ENCODE measurements at places on chromosomes 5 and 9.

DNA sequence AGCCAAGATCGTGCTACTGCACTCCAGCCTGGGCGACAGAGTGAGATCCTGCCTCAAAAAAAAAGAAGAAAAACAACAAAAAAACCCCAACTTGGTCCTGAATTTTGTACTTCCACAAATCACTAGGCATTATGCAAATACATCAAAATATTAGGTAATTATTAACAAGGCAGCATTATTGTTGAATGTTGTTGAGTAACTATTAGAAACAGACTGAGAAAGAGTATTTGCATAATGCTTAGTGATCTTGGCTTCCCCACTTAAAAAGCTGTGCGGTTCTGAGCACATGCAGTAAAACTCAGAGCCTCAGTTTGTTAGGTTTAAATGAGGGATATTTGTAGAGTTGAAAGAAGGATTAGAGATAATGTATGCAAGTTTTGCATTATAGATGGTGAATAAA lies 64.2 kb downstream of the SCAMP1 start:
- no peak overlapping the region for H3K27ac ChIP-seq
- peaks cover 20% of the 10 kb centered on the region for H3K36me3 ChIP-seq
- no peaks in the 10 kb centered on the region for H3K4me1 ChIP-seq
- DNase-seq, result no peak
- no peak overlapping the region for H3K4me3 ChIP-seq

DNA sequence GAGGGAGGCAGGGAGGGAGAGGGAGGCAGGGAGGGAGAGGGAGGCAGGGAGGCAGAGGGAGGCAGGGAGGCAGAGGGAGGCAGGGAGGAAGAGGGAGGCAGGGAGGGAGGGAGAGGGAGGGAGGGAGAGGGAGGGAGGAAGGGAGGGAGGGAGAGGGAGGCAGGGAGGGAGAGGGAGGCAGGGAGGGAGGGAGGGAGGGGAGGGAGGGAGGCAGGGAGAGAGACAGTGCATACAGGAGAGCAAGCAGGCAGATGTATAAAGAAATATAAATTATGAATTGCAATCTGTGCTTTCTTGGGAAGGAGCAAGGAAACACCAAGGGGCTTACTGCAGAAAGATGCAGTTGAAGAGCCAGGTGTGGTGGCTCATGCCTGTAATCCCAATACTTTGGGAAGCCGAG lies 147.2 kb upstream of the PANK3 start:
- H3K4me1 ChIP-seq, result no peaks in the 10 kb centered on the region
- no peak overlapping the region for H3K27ac ChIP-seq
- peaks cover 3% of the 10 kb centered on the region for H3K27me3 ChIP-seq
- DNase-seq, result no peak
- no peak overlapping the region for H3K4me3 ChIP-seq
- no peaks in the 10 kb centered on the region for H3K36me3 ChIP-seq

- H3K4me1 ChIP-seq, result no peaks in the 10 kb centered on the region
- DNase-seq, result no peak
- no peaks in the 10 kb centered on the region for H3K27me3 ChIP-seq
- H3K27ac ChIP-seq, result no peak overlapping the region
- H3K4me3 ChIP-seq, result no peak overlapping the region
- no peaks in the 10 kb centered on the region for H3K36me3 ChIP-seq
These were observed 12.1 kb upstream of the COL27A1 start for GRCh38 chr9:114143234-114143633.

DNA sequence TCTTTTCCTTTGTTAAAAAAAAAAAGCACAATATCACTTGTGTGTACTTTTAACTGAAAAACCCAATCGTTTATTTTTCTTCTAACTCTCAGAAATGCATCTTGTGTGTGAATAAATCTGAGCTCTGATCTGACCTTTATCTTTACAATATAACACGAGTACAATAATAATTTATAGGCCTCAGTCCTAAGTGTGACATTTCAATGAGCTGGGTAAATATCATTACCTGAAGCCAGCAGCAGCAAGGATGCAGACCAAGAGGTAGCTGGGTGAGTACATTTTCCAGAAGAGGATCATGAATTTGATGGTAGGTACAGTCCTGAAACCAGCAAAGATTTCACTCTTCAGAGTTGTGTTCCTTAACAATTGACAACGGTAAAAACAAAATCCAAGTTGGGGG lies 264.0 kb upstream of the KIF2A start:
- DNase-seq, result no peak
- H3K36me3 ChIP-seq, result no peaks in the 10 kb centered on the region
- H3K27ac ChIP-seq, result no peak overlapping the region
- H3K4me1 ChIP-seq, result no peaks in the 10 kb centered on the region
- H3K27me3 ChIP-seq, result no peaks in the 10 kb centered on the region

Measured in CD4-positive, CD25-positive, alpha-beta regulatory T cell (primary cell).